ENCODE measurements at places on chromosomes 2 and 18.

DNA sequence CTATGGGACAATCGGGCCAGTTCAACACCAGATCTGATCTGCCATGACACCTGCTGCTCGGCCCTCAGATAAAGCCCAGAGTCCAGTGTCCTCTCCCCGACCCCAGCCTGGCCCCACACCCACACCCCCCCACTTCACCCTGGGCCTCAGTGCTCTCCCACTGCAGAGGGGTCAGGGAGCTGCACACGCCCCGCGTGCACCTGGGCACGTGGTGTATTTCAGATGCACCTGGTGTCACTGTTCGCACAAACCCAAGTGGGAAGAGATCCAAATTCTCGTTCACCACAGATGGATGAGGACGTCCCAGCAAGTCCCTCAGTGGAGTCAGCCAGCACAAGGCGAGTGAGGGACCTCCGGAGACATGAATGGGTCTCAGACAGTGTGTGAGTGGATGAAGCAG lies 161.3 kb downstream of the RTP5 start:
- no peak for DNase-seq

DNA sequence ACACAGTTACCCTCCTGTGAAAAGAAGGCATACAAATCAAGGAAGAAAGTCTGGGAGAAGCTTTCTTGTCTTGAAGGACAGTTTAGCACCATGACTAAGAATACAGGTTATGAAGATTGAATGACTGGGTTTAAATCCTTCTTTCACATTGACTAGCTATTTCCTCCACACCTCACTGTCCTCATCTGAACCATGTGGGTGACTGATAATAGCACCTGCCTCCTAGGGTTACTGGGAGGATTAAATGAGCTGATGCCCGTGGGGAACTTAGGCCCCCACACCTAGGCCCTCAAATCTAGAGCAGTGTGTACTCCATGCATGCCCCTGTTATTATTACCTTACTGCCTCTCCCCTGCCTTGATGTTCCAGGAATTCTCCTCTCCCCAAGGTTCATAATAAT lies 202.9 kb downstream of the FBXO15 start:
- DNase-seq: no peak

DNA sequence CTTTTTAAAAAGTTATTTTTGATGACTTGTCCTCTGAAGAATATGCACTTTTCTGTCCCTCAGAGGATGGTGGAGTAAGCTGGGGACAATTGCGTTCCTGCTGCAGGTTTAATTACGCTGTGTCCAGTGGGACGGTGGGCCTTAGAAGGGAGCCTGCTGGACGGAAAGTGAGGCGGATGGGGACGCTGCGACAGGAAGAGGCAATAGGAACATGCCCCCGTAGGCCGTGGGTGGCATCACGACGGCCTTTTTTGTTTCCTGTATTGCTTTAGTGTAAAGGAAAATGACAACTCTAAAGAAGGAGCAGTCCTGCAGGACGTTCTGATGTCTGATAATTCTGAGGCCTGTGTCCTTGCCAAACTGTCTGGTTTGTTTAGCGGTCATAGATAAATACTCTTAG lies 121.6 kb downstream of the NFATC1 start:
- DNase-seq: peak; percentile 67

- DNase-seq: no peak
Measured at GRCh38 chr2:150486539-150487484, 655 bp downstream of the RND3 start.

DNA sequence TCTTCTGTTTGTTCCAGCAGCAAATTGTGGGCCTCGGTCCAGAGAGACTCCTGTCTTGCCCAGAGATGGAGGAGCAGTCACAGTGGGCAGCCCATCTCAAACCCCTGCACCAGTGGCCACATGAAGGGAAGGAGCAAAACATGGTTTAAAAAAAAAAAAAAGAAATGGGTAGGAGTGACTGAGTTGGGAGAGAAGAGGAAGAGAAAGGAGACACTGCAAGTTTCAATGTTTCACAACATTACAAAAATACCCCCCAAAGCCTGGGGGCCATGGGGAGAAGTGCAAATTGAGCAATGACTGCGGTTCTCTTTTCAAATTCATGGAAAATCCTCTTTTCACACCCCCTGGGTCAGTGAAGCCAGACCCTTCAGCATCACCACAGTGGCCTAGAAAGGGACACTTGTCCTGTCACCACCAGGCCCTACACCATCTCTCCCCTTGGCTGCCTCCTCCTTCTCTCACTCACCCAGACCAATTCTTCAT lies 117.1 kb downstream of the ZFP36L2 start:
- no peak for DNase-seq

DNA sequence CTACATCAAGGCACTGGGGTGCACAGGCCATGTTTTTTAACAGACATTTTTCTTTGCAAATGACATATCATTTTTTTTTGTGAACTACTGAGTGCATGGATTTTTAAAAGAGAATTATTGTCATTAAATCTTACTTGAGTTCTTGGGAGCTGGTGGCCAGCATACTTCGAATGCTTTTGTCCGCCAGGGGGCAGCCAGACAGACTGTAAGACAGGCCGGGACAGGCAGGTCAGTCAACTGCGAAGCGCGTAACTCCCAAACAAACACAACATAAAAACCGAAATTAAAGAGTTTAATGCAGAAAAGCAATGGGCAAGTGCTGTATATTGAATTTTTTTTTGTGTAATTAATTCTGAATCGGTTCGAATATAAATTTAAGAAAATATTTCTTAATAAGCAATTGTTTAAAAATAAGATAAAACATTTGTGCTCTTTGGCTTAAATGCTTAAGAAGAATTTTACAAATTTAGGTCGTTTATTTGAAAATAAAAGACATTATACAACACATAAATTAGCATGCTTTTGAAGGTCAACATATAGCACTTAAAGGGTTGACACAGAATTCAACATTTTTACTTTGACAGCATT lies 142.2 kb upstream of the PXDN start:
- peak; percentile 40 for DNase-seq

DNA sequence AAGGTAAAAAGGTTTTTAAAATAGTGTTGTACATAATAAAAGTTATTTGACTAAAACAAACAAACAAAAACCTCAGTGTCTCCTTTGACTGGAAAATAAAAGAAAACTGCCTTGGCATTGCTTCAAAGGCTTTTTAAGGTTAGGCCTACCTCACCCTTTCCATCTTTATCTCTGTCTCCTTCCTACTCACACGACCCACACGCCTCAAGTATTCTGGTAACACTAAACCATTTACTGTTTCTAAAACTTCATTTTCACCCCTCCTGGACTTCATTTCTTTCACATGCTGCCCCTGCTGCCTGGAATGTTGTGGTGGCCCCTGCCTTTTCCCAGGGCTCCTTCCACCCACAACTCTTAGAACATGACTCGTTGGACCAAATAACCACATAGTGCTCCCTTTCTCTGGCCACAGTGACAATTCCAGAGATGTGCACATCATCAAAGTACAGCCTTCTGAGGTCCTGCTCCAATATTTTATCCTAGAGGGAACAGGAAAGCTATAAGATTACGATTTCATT lies 54.0 kb downstream of the ERBB4 start:
- no peak for DNase-seq

DNA sequence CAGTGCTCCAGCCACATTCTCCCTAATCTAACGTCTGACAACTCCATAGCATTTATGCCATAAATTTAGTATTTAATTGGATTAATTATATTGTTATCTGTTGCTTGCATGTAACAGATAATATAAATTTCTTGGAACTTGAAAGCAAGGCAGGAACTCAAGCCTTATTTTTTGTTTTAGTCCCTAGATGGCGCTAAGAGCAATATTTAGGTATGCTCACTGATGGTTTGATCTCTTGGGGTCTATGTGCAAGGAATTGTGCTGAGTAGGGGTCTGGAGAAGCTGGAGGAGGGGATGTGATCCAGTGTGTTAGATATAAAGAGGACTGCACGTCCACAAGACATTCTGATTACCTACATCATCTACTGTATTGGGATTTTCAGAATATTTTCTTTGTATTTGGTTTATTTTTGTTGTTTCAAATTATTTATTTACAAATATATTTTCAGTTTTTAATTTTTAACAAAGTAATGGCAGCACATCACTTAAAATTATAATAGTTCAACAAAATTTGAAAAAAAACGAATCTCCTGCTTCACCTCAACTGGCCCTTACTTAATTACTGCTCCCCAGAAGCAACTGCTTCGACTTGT lies 32.8 kb downstream of the KATNAL2 start:
- no peak for DNase-seq

DNA sequence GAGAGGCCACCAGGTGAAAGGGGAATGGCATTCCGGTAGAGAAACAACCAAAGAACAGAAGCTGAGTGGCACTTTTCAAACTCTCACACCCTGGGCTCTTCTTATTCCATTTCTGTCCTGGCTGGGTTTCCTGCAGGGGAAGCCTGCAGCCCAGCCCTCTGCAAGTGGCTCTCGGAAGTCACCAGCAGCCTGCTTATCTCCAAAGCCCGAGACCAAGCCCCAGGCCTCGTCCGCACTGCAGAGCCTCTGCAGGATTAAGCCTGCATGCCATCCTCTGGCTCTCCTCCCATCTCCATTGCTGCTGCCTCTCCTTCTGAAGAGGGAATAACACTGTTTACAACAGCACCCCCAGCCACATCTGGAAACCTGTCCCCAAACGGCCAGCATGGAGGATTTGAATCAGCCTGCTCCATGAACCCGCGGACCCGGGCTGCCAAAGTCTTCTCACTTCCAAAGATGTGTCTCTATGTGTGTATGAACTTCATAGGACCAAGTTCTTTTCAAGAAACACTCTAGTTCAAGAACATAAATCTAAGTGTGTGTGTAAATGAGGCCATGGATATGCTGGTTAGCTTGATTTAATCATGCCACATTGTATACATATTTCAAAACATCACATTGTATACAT lies 54.2 kb downstream of the DIPK1C start:
- no peak for DNase-seq

DNA sequence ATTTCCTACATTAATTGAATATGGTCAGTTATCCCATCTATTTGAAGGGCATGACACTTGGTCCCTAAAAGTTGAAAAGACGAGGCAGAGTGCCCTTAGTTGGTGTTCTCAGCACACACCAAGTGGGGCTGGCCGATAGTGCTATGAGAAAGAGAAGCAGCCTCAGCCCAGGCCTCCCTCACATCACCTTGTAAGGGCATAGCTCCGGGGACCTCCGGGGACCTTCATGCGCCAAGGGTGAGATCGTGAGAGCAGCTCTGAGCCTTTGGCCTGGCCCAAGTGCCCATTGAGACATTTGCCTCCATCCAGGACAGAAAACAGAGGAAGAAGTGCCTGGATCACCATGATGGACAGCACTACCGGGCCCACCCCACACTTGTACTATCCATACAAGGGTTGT lies 244.3 kb upstream of the COPS8 start:
- no peak for DNase-seq

DNA sequence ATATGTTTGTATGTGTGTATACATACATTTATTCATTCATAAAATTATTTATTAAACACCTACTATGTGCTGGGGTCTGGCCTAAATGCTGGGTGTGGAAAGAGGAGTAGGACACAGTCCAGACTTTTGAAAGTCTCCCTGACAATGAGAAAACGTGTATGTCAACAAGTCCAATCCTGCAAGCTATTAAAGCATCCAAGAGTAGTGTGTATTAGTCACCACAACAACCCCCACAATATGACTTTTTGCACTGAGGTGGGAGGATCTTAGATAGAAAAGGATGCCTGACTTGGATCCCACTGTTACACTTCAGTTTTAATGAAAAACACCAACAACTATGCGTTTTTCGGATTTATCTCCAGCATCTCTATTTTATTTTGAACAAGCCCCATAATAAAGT lies 446.4 kb downstream of the EPHA4 start:
- DNase-seq: no peak

DNA sequence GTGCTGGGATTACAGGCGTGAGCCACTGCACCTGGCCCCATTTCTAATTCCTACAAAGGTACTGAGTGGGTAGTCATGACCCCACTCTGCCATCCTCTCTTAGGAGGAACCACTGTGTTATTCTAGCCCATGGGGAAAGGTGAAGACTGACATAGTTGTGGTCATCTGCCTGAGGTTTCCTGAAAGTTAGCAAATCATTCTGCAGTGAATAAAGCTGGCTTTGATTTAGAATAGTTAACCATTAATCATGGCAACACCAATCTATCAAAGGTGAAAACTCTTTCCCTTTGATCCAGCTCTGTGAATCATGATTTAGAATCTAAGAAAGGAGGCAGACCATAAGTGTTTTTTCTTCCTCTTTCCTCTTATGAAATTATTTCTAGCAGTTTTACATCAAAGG lies 50.8 kb downstream of the SUMO1 start:
- no peak for DNase-seq

DNA sequence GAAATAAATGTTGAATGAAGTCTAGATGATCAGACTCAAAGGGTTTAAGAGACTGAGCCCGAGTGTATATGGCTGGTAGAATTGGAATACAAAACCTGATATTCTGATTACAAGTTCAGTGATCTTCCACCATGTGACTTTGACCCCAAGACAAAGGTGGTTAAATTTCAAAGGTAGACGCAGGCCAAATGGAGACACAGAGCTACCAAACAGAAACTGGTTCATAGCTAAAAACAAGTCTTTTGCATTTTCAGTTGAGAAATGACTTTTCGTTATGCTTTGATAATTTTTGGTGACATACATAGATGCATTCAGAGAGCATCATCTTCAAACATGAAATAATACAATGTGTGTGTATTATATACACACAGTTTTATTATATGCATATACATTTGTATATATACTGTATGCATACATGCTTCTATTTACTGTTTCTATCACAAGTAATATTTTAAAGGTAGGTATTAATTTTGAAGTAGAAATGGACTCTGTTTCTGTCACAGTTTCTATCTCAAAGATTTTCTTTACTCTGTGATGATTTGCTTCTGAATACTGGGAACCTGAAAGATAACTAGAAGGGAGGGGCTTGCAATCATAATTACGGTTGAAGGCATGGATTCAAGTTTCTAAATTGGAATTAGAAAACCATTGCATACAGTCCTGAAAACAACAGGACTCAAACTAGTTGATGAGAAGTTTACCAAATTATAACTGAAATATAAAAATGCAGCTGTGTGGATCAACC lies 142.3 kb downstream of the ABCA12 start:
- no peak for DNase-seq

DNA sequence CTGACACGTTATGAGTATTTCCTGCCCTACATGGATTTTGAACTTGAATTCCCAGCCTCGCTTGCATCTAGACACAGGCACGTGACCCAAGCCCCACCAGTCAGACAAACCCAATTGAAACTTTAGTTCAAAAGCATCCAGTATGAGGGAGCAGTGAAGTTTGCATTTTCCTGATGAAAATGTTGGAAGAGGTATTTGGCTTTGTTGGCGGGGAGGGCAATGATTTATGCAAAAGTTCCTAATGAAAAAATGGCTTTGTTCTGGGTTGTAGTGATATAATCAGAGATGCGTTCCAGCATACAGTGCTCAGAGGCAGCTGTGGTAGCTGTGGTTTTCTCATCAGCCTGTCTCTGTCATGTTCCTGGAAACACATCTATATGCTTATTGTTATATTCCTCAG lies 36.8 kb upstream of the CPS1 start:
- no peak for DNase-seq

DNA sequence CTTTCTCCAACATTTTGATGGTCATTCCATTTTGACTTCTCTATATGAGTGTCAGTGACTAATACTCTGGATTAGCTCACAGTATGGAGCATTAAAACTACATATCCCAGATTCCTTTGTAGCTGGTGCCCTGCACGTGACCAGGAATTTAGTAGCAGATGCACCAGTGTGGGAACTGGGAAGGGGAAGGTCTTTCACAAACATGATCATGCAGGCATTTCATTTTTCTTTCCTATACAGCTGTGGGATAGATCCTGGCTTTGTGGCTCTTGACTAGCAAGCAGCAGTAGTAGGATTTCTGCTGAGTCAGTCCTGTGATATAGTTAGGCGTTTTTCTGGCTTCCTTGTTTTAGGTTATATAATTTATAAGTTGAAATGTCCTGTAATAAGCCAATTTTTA lies 971.0 kb upstream of the CDH2 start:
- DNase-seq: no peak

GRCh38 chr2:155513248-155513647 lies 814.8 kb downstream of the KCNJ3 start:
- no peak for DNase-seq

Data from activated T-cell treated with anti-CD3 and anti-CD28 coated beads, Interleukin-2, amount 50 U/mL, for 24 hours (primary cell).